ENCODE measurements at places on chromosomes 2 and 18.

DNA sequence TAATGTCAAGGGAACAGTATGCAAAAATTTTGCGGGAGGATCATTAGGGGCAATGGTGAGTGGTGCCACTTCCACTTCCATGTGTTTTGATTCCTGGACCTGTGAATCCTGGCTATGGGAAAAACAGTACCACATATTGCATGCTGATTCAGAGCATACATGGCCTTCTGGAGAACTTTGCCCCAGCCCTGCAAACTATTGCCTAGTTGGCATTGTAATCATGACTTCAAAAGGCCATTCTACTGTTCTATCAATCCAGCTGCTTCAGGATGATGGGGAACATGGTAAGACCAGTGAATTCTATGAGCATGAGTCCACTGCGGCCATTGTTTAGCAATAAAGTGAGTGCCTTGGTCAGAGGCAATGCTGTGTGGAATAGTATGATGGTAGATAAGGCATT is 75.3 kb upstream of the ZC3H15 start:
- no peak for DNase-seq

DNA sequence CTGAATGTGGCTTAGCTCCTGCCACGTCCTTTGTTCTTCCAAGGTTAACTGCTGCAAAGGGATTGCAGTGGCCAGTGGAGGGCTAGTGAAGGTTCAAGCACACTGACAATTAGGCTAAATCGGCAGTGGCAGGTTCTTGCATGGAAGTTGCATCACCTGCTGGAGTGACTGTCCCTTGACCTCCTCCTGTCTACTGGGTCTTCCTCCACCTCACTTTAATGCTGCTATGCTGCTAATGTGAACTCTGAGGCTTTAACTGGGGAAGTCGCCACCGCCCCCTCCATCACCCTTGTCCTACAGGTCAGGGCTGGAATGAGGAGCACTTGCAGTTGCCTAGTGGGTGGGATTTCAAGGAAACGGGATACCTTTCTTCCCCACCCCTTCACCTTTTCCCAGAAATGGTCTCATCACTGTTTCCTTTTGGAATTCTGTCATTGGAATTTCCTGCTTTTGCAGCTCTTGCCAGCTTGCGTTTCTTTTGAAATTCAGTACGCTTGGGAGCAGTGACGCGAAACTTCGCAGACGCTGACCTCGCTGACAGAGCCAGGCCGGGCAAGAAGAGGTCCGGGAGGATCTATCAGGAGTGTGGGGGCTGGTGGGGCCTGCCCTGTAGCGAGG is 150.3 kb downstream of the SH3RF3 start:
- no peak for DNase-seq

DNA sequence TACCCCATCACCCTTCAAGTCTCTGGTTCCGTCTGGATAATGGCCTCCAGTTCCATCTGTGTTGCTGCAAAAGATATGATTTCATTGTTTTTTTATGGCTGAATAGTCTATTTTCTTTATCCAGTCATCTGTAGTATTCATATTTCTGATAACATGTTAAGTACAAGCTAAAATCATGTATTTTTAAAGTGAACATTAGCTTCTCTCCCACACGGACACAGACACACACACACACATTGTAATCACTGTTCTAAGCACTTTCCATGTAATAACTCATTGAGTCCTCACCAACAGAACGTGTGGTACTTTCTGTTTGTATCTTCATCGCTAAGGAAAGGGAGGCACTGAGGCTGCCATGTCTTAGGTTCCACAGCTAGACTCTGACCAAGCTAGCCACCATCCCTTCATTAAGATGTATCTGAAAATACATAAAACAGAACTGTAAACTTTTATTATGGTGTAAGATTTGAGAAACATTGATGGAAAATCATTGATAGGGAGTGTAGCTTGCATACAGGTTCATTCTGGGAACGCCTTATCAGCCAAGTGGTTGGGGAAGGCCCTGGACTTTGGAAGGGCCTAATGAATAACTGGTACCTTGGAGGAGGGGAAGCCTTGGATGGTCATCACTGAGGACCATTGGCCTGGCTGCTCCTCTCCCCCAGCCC is 8.1 kb downstream of the NCK2 start:
- no peak for DNase-seq

- DNase-seq = no peak
These were observed 36.1 kb downstream of the RNF152 start for GRCh38 chr18:61856678-61857077.

DNA sequence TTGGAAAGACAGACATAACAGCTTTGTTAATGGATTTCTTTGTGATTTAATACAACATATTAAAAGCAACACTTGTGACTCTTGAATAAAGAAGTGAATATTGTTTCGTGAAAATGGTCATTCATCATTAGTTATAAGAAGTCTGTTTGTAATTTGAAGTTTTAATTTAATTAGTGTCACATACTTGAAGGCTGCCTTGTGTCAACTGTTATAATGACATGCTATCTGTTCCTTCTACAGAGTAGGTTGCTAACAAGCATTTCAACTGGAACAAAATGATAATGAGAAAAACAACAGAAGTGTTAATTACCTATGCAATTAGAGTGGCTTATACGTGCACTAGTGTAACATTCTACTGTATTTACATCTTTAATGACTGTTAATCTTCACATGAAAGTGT is 624.7 kb downstream of the LRP1B start:
- no peak for DNase-seq

GRCh38 chr2:53473236-53473635 is 294.4 kb upstream of the CHAC2 start:
- no peak for DNase-seq

- DNase-seq = no peak
These were observed 37.8 kb upstream of the RTTN start for GRCh38 chr18:70243131-70243929.

DNA sequence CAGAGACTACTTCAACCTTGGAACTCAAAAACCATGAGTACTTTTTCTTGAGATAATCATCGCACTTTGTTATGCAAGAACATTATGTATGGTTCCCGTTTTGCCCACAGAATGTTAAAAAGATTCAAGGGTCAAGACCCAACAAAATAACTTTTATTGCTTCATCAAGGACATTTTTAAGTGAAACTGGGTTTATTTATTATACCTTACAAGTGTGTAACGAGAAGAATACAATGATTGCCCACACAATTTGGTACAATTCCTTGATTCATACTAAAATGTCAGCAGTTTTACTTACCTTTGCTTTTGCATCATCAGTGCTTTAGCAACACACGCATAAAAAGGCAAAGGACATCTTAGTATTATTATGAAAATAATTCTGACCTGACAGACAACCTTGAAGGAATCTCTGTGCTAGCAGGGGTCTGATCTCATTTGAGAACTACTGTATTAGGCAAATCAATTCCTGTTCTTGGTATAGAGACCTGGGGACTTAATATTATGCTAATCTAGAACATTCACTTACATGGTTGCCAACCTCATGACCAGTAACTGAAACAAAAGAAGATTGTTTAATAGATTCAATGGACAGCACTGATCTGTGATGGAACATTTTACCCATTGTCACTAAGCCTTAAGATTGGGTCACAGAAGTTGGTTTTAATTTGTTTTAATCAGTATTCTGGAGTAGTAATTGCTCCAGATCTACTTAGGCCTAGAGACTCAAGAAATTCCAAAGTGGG is 16.2 kb downstream of the CCDC88A start:
- no peak for DNase-seq

DNA sequence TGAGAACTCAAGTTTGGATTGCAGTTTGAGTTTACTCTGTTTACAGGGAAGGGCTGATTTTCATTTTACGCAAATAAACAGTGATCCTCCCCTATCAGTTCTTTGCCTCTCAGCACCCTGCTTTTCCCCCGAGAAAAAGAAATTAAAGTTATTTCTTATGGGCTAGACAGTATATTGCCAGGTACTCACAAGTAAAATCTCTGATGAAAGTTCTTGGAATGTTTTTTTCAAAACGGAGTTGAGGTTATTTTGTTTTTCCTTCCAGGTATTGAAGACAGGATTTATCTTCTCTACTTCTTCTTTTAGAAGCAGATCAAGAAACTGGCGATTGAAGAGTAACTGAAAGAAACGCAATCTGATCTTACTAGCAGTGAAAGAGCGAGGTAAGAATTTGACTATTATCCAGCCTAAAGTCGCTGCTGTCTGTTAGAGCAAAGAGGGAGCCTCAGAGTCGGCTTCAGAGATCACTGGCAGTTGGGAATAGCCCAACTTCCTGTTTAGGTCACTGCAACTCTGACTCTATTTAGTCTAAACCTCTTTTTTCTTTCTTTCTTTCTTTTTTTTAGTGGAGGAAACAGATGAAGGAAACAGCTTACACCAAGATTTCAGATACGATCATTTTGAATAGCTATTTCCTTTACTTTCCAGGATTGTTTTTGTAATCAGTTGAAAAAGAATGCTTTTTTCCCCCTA is at the start of gene TFPI:
Gene TFPI (minus strand): TSS at position 425 of the 693 bp plus-strand sequence. CDS start 50,667 bp downstream, outside the sequence.
- DNase-seq = no peak

DNA sequence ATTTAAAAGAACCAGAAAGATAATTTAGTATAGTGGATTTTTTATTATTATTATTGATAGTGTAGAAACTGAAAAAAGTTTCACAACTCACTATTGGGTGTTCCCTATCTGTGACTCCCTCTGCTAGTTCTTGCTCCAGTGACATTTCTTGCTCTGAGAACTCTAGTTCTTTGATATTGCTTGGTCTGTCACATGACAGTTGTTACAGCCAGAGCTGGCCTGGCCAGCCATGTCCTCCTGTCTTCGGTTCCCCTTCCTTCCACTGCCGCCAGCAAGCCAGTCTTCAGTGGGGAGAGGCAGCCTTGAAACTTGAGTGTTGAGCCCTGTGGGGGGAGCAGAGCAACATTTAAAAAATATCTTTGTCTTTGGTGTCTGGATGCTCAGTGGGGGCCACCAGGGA is 7.6 kb upstream of the THOC1 start:
- no peak for DNase-seq

DNA sequence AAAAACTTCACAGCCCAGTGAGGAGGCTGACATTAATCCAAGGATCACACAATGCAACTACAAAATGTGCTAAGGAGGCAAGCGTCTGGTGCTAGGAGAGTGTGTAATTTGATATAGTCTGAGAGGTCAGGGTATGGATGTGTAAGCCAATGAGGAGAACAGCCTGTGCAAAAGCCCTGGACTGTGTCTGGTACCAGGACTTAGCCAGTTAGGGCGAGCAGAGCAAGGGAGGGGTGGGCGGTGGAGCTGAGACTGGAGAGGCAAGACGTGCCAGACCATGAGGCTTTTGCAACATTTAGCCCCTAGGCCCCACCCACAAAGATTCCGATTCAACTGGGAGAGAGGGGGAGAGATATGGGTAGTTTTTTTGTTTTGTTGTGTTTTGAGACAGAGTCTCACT is 33.5 kb upstream of the SPRED2 start:
- DNase-seq = no peak

DNA sequence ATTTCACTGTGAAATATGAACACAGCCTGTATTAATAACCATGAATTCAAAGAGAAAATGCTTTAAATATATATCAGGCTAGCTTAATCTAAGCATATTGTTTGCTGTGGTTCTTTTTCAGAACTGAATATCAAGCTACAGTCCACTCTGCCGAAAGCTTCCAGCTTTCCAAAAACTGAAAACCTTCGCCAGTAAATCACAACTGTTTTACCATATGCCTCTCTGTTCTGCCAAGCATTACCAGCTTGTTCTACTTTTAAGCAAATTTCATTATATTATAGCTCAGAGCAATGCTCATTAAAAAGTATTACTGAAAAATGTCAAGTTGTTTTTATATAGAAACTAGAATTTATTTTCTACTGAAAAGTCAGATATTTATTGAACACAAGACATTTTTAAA is 277.4 kb downstream of the NRXN1 start:
- no peak for DNase-seq

All from activated CD4-positive, alpha-beta T cell treated with anti-CD3 and anti-CD28 coated beads for 1 hour (primary cell).